ENCODE measurements at places on chromosomes 7 and 10.

DNA sequence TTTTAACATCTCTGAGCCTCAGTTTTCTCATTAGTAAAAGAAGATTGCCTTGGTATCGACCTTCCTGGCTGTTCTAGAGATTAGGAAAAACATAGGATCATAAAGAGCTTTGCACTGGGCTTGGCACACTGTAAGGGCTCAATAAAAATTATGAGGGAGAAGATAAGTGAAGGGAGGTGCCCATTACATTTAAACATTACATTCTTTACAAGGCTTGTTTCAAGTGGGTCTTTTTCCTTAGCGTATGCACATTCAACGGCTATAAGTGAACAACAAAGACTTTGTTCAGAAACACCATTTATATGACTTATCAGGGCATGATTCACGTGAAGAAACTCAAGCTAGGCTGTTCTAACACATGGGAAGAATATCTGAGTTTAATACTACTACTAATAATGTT lies 351.9 kb upstream of the NPVF start:
- DNase-seq = no peak

- DNase-seq = no peak
These were observed 22.7 kb downstream of the BET1 start for GRCh38 chr7:93981480-93981874.

DNA sequence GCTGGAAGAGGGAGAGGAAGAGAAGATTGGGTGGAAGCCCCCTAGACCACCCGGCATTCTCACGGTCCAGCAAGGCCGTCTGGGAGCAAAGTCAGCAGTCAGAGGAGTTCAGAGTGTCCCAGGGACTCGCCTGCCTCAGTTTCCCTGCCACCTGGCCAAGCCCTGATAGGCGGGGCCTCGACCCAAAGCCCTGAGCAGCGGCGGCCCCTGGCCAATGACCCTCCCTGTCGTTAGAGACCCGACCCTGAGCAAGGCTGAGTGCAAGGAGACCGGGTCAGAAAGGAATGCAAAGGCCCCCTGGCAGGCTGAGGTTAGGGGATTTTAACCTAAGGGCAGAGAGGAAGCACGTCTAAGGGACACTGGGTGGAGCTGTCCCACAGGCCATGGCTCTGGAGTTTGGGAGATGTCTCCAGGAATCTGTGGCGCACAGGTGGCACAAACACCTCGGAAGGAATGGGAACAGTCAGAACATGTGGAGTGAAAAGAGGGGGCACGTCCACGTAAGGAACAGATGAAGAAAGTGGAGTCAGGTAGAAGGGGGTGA lies 196.8 kb upstream of the PDE1C start:
- no peak for DNase-seq

DNA sequence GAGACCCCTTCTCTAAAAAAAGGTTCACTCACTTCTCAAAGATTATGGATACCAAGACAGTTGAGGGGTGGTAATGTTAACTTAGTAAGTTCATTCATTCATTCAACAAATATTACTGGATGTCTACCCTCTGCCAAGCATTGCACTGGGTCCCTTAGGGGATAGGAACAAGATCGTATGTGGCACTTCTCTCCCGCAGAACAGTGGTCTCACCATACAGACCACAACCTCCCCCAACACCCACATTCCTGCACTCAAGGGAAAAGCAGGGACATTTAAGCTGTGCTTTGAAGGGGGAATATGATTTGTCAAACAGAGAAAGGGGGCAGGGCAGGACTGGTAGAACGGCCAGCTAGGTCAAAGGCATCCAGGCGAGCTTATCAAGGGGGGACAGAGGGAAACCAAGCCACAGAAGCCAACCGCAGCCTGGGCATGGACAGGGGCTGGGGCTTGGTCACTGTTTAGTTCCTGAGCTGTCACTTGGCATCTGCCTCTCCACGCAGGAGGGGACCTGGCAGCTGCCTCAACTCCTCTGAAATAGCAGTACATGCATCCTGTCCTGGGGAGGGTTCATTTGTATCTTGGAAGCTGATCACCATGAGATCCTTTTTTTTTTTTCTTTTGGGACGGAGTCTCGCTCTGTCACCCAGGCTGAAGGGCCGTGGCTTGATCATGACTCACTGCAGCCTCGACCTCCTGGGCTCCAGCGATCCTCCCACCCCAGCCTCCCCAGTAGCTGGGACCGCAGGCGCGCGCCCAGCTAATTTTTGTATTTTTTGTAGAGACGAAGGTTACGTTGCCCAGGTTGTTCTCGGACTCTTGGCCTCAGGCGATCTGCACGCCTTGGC lies 949 bp upstream of the CLIP2 start:
- no peak for DNase-seq

DNA sequence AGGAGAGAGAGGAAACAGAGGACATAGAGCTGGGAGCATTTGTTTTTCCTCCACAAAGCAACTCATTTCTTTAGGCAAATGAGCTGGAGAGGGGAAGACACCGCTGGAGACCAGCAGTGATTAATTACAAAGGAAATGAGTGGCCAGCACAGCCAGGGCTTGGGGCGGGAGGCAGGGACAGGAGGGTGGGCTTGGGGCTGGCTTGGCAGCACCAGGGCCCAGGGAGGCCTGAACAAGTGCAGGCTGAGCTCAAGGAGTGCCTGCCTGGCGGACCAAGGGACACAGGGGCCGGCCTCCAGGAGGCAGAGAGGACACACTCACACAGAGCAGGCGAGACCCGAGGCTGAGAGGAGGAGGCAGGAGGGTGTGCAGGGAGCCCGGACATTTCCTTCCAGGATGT lies 149.0 kb upstream of the UNC5B start:
- no peak for DNase-seq

DNA sequence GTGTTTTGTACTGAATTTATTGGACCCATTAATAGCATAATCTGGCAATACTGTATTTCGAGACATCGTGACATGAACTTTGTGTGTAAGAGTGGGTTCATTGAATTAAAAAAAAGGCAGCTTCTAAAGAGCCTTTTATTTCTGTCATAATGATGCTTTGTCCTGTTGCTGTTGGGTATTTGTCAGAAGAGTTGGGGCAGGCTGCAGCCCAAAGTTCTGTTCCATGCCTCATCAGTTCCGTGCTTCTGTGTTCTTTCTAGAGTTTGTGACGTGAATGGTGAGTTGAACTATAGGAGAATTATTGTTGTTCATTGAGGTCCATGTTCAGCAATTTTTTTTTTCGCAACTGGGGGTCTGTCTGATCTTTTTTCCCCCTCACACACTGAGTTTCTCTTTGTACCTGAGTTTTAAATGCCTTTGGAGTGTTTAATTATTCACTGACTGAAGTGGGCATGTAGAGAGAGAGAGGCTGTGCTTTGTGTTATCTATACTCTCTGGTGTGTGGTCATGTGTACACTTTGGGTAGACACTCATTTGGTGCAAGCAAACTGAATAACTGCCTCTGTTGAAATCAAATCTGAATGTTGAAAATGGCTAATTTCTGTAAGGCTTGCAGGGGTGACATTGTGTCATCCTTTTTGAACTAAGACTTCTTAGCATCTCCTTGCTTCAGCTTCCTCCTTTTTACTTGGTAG lies 69.8 kb downstream of the ADD3 start:
- DNase-seq = no peak

GRCh38 chr10:32205670-32206069 lies 141.3 kb downstream of the EPC1 start:
- DNase-seq = no peak

DNA sequence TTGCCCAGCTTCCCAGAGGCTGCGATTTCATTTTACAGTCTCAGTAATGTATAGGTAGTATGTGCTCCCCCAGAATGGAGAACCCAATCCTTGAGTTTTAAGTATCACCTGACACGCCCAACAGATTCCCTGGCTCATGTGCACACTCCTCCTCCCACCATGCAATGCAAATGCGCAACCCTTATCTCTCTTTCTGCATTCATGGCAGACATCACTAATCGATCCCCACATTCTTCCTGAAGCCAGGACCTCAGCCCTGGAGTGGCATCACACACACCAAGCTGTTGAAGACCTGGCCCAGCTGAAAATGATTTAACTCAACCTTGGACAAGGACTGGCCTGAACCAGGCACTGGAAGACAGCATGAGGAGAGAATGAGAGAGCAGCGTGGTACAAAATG lies 68.4 kb downstream of the ZRANB1 start:
- no peak for DNase-seq

- no peak for DNase-seq
These were observed 4.8 kb downstream of the IDE start for GRCh38 chr10:92569071-92569470.

GRCh38 chr10:117533507-117534281 lies 8.9 kb upstream of the EMX2 start:
- no peak for DNase-seq

DNA sequence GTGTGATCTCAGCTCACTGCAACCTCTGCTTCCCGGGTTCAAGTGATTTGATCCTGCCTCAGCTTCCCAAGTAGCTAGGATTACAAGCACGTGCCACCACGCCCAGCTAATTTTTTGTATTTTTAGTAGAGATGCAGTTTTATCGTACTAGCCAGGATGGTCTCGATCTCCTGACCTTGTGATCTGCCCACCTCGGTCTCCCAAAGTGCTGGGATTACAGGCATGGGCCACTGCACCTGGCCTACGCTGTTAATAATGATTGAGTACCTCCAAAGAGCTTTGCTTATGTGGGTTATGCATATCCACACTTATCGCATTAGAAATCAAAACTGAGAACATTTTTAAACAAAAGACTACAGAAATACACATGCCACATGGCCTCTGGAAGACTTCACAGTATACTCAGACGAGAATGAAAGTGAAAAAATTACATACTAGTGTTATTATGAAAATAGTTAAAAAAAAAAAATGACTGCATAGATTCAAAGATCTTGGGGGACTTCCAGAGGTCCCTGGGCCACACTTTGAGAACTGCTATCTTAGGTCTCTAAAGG lies 25.4 kb downstream of the RPP38 start:
- DNase-seq = no peak
